ENCODE measurements at places on chromosomes 13 and 19. TPM values are rescaled to one million over a fixed set of nuclear protein-coding genes. Genes with fewer than 3 reads are reported as not detected.

Gene ATXN8OS
- total RNA-seq, result not detected

Gene FCHO1
- total RNA-seq, result 2.0 TPM

Gene KLC3
- total RNA-seq, result not detected

- DNase-seq, result no peak
These were observed 232.4 kb downstream of the POSTN start for GRCh38 chr13:37366044-37366770.

- no peak for DNase-seq
These were observed at the start of gene MUC16 for GRCh38 chr19:9009935-9010651. MUC16 (minus strand) TSS chr19:9010409.

- no peak for DNase-seq
These were observed 157.5 kb upstream of the ZNF536 start for GRCh38 chr19:30214651-30215051.

- no peak for DNase-seq
These were observed 436.4 kb downstream of the SLITRK5 start for GRCh38 chr13:88107570-88107969.
